MCF 10A (cell line): ENCODE measurements at places on chromosomes 1 and 21. TPM values are rescaled to one million over a fixed set of nuclear protein-coding genes. Genes with fewer than 3 reads are reported as not detected.

The IKBKE gene
- 7.1 and 12.1 TPM in 2 replicates for total RNA-seq

The SELP gene
- total RNA-seq = not detected in 2 replicates

The PDPN gene
- total RNA-seq = 30.7 and 35.1 TPM in 2 replicates

The RAVER2 gene
- total RNA-seq = 5.3 and 5.9 TPM in 2 replicates

The AMY1A gene
- total RNA-seq = not detected in 2 replicates

The SLC35A3 gene
- total RNA-seq = 15.1 and 20.7 TPM in 2 replicates

The SPRR4 gene
- total RNA-seq = not detected in 2 replicates

The C1orf94 gene
- total RNA-seq = not detected in 2 replicates

The OR2T29 gene
- total RNA-seq = not detected in 2 replicates

The HEYL gene
- not detected in 2 replicates for total RNA-seq

The YBX1 gene
- 1,134 and 1,200 TPM in 2 replicates for total RNA-seq

The RHD gene
- total RNA-seq = not detected in 2 replicates

The KRTAP19-3 gene
- total RNA-seq = not detected in 2 replicates

The PEAR1 gene
- 6.5 and 8.8 TPM in 2 replicates for total RNA-seq

The RCSD1 gene
- 0.16 and 0.27 TPM in 2 replicates for total RNA-seq

The MTF2 gene
- 17.0 and 20.0 TPM in 2 replicates for total RNA-seq

The FOXD2 gene
- 0.27 and 0.44 TPM in 2 replicates for total RNA-seq

The CR1 gene
- total RNA-seq = not detected in 2 replicates

The JMJD4 gene
- total RNA-seq = 34.0 and 43.2 TPM in 2 replicates

The CIART gene
- 5.0 and 5.2 TPM in 2 replicates for total RNA-seq

The RTCA gene
- total RNA-seq = 60.4 and 62.3 TPM in 2 replicates

The TMEM269 gene
- 0.17 TPM in 1 of 2 replicates, not detected in the other for total RNA-seq

The BRDT gene
- total RNA-seq = not detected in 2 replicates

The CFHR4 gene
- total RNA-seq = not detected in 2 replicates

The KLHDC9 gene
- total RNA-seq = not detected in 2 replicates

The C4BPA gene
- total RNA-seq = not detected in 2 replicates

The TAF13 gene
- 76.7 and 88.2 TPM in 2 replicates for total RNA-seq

The CHI3L1 gene
- 0.75 and 0.88 TPM in 2 replicates for total RNA-seq

The FAM167B gene
- 0.34 TPM in 1 of 2 replicates, not detected in the other for total RNA-seq

The LAPTM5 gene
- 15.9 and 21.6 TPM in 2 replicates for total RNA-seq

The SRGAP2C gene
- 36.6 and 37.1 TPM in 2 replicates for total RNA-seq

The PM20D1 gene
- total RNA-seq = not detected in 2 replicates

The C8A gene
- not detected in 2 replicates for total RNA-seq

The EPHX1 gene
- total RNA-seq = 25.0 and 35.8 TPM in 2 replicates

The SLAMF1 gene
- not detected in 2 replicates for total RNA-seq

The CHI3L2 gene
- 1.4 and 2.1 TPM in 2 replicates for total RNA-seq

The FUBP1 gene
- total RNA-seq = 156 and 169 TPM in 2 replicates

The VAV3 gene
- 2.0 and 3.0 TPM in 2 replicates for total RNA-seq

The RNF186 gene
- total RNA-seq = not detected in 2 replicates

The LRRC53 gene
- not detected in 2 replicates for total RNA-seq

The SPATC1L gene
- 10.5 and 11.3 TPM in 2 replicates for total RNA-seq

The MAP10 gene
- not detected in 2 replicates for total RNA-seq

The SH2D1B gene
- not detected in 2 replicates for total RNA-seq

The ADAM30 gene
- total RNA-seq = not detected in 2 replicates

The HSF2BP gene
- total RNA-seq = 5.3 and 6.8 TPM in 2 replicates

The ADGRL4 gene
- total RNA-seq = 0.21 TPM in 1 of 2 replicates, not detected in the other

The RIPPLY3 gene
- total RNA-seq = not detected in 2 replicates

The TMPRSS15 gene
- 3.3 and 3.6 TPM in 2 replicates for total RNA-seq
